Stimulated activated naive B cell treated with anti-CD40 and anti-IgM and Interleukin-4, amounts not matched to agents 10 μg/mL and 1 μg/mL and 100 μg/mL, for 72 hours (primary cell): ENCODE measurements at places on chromosomes 3 and 15.

GRCh38 chr15:72907733-72908132 lies 124.2 kb upstream of the ADPGK start:
- H3K4me3 ChIP-seq: no peak overlapping the region

- no peaks in the 10 kb centered on the region for H3K27me3 ChIP-seq
- no peak overlapping the region for H3K27ac ChIP-seq
- no peak overlapping the region for H3K4me3 ChIP-seq
- H3K36me3 ChIP-seq: no peaks in the 10 kb centered on the region
- no peaks in the 10 kb centered on the region for H3K4me1 ChIP-seq
- DNase-seq: no peak
These were observed 1106.8 kb downstream of the ROBO1 start for GRCh38 chr3:78660957-78661356.

GRCh38 chr15:31486506-31486905 lies 159.9 kb downstream of the KLF13 start:
- no peak overlapping the region for H3K4me3 ChIP-seq
- H3K27me3 ChIP-seq: peaks cover 24% of the 10 kb centered on the region
- H3K36me3 ChIP-seq: peaks cover 8% of the 10 kb centered on the region
- DNase-seq: no peak

GRCh38 chr15:80015156-80015555 lies 44.2 kb upstream of the BCL2A1 start:
- H3K36me3 ChIP-seq: no peaks in the 10 kb centered on the region
- H3K27ac ChIP-seq: peak overlapping the region; percentile 67
- no peak overlapping the region for H3K4me3 ChIP-seq
- peaks cover 33% of the 10 kb centered on the region for H3K4me1 ChIP-seq

GRCh38 chr3:69791106-69791505 lies 51.8 kb downstream of the MITF start:
- no peak overlapping the region for H3K27ac ChIP-seq
- H3K4me3 ChIP-seq: no peak overlapping the region
- H3K27me3 ChIP-seq: no peaks in the 10 kb centered on the region
- no peaks in the 10 kb centered on the region for H3K4me1 ChIP-seq
- no peak for DNase-seq

DNA sequence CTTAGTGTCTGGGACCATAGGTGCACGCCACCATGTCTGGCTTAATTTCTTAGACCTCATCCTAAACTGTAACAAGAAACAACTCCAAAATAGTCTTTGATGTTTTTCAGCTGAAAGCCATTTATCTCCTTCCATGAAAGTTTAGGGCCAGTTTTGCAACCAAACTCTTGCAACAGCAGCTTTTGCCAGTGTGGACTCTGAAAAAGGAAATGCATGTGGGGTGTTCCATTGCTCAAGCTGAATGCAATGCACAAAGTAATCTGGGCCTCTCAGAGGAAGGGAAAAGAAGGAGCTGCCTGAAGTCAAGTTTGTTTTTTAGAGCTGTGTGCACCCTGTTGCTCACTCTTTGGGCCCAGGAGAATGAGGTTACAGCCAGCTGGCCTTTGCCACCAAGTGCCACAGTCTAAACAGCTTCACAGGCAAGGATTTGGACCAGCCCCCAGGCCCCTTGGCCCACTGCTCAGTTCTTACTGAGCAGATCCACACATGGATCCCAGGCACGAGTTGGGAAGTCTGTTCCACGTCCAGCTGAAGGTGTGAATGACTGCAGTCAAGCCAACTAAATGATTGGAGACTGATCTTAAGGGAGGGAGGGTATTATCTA lies 212.3 kb upstream of the LRRFIP2 start:
- no peaks in the 10 kb centered on the region for H3K27me3 ChIP-seq
- H3K4me1 ChIP-seq: peaks cover 6% of the 10 kb centered on the region
- DNase-seq: no peak
- H3K27ac ChIP-seq: no peak overlapping the region

DNA sequence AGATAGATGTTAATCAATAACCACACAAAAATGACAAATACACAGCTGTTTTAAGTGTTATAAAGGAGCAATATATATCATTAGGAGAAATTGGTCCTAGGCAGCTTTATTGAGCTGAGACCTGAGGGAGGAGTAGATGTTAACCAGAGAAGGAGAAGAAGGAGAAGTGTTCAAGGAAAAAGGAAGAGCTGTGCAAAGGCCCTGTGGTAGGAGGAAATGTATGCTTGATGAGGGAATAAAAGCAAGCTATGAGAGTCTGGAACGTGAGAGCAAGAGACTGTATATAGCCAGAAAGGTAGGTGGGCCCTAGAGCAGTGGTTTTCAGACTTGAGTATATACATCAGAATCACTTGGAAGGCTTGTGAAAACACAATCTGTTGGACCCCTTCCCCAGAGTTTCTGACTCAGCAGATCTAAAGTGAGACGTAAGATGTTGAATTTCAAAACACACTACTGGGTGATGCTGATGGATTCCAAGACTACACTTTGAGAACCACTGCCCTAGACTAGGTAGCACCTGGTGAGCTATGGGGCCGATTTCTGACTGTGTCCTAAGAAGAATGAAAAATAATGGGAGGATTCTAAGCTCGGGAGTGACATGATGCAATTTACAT lies 342.3 kb upstream of the ADAMTS9 start:
- H3K27ac ChIP-seq: no peak overlapping the region
- H3K27me3 ChIP-seq: no peaks in the 10 kb centered on the region
- H3K4me3 ChIP-seq: no peak overlapping the region
- no peak for DNase-seq
- H3K4me1 ChIP-seq: no peaks in the 10 kb centered on the region

- DNase-seq: no peak
- no peak overlapping the region for H3K4me3 ChIP-seq
- no peaks in the 10 kb centered on the region for H3K27me3 ChIP-seq
- peaks cover 67% of the 10 kb centered on the region for H3K36me3 ChIP-seq
- H3K4me1 ChIP-seq: peaks cover 40% of the 10 kb centered on the region
These were observed 5.7 kb downstream of the EIF4G1 start for GRCh38 chr3:184320104-184320445.

DNA sequence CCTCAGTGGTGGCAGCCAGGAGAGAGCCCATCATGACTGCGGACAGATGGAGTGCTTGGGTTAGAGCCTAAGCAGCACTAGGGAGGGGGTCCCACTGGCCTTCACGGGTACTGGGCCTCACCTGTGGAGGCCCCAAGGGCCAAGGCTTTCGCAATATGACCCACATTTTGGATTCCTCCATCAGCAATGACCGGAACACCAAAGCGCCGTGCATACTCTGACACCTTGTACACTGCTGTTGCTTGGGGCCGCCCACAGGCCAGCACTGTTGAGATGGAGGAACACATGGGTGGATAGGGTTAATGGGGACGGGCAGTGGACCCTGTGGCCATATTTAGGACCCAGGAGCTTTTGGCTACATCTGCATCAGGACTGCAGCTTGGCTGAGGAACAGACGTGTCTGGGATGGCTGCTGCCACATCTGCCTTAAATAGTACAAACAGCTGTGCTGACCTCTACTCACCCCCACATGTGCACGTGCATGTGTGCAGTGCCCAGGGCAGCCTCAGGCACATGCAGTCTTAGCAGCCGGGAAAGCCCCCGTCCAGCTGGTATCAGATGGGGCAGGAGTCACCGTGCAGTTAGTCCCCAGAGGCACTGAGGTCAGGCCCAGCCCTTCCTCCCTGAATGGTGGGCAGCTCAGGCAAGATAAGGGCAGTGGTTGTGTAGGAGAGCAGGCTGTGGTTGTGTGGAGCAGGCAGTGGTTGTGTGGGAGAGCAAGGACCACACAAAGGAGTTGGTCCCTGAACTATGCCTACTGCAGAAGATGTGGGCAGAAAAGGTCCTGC lies 3.3 kb downstream of the NDUFAF3 start:
- H3K4me3 ChIP-seq: peak overlapping the region; percentile 91
- H3K4me1 ChIP-seq: peaks cover 90% of the 10 kb centered on the region
- H3K27ac ChIP-seq: peak overlapping the region; percentile 94
- DNase-seq: peak; percentile 78
- H3K36me3 ChIP-seq: peaks cover 73% of the 10 kb centered on the region

DNA sequence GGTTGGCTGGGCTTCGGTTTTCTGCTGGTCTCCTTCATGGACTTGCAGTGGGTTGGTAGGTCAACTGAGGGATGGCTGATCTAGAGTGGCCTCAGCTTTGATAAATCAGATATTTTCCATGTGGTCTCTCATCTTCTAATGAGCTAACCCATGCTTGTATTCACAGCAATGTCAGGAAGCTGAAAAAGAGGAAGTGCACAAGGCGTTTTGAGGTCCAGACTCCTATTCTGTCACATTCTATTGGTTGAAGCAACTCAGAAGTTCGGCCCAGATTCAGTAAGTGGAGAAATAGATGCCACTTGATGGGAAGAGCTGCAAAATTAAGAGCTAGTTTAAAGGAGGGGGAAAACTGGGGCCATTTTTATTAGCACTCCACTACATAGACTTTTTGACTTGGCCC lies 361.2 kb downstream of the DIPK2A start:
- H3K4me3 ChIP-seq: no peak overlapping the region
- no peak for DNase-seq
- H3K4me1 ChIP-seq: peaks cover 9% of the 10 kb centered on the region
- H3K36me3 ChIP-seq: no peaks in the 10 kb centered on the region
- no peak overlapping the region for H3K27ac ChIP-seq
- no peaks in the 10 kb centered on the region for H3K27me3 ChIP-seq

- peaks cover 43% of the 10 kb centered on the region for H3K36me3 ChIP-seq
- no peak for DNase-seq
- H3K27me3 ChIP-seq: no peaks in the 10 kb centered on the region
- H3K27ac ChIP-seq: peak overlapping the region; percentile 82
- no peak overlapping the region for H3K4me3 ChIP-seq
These were observed 9.2 kb downstream of the EIF3J start for GRCh38 chr15:44545913-44546802.

- no peaks in the 10 kb centered on the region for H3K27me3 ChIP-seq
- peak overlapping the region; percentile 81 for H3K27ac ChIP-seq
- H3K36me3 ChIP-seq: peaks cover 28% of the 10 kb centered on the region
- H3K4me1 ChIP-seq: peaks cover 38% of the 10 kb centered on the region
These were observed 1.5 kb downstream of the CEP63 start for GRCh38 chr3:134487406-134487805.

DNA sequence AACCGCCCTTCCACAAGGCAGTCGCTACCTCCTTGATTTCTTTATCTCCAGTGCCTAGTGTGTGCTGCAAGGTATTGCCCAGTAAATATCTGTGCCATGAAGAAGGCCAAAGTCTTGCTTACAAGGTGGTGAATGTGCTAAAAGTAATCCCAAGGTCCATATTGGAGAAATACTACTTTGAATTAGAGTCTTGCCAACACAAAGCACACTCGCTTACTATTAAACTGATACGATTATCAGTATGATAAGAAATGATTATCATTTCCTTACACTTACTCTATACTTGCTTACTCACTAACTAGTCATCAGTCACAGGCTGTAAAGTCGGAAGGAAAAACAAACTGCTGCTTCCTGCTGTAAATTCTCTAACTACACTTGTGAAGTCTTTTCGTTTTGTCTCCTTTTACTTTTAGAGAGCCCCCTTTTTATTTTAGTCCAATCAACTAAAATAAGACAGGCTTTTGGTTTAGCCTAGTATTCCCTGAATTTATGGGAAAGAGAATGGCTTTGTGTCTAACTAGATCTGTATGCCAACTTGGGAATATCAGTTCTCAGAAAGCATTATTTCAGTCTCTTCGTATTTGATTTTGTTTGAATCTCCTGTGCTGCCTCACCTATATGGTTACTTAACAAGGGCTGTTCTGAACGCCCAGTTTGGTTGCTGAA lies 107.1 kb upstream of the TSC22D2 start:
- DNase-seq: no peak
- H3K4me1 ChIP-seq: peaks cover 2% of the 10 kb centered on the region

DNA sequence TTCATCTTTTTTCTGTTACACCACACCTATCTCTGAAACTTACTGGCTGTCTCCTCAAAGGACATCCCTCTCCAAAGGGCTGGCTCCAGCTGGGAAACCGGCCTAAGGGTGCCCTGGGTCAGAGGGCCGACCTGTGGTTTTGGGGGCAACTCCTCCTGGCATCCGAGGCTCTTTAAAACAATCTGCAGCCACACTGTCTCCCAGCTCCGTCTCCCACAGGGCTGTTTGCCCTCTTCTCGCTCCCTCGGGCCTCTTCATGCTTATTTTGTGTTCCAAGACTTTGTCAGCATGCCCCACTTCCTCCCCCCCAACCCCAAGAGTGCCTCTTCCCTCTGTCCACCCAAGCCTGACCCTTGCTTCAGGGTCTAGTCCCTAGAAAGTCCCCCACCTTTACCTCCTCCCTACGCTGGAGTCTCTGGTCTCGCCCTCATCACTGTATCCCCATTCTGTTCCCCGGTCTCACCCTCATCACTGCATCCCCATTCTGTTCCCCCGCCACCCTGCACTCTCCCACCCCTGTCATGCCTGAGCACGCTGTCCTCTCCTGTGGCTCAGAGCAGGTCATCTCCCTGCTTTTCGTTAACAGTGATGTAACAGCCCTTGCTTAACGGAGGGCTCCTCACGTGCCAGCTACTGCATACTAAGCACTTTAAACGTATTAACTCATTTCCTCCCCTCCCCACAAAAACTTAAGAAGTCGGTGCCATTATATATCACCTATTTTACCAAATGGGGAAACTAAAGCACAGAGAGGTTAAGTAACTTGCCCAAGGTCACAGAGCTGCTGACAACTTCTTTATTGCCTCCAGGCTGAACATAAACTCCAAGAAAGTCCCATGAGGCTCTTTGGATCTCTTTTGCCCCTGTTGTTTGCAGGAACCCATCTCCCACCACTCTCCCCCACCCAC lies 1.1 kb upstream of the CSK start:
- H3K27ac ChIP-seq: peak overlapping the region; percentile 97
- H3K27me3 ChIP-seq: no peaks in the 10 kb centered on the region
- H3K4me3 ChIP-seq: peak overlapping the region; percentile 98
- DNase-seq: no peak
- H3K4me1 ChIP-seq: peaks cover 75% of the 10 kb centered on the region
- peaks cover 42% of the 10 kb centered on the region for H3K36me3 ChIP-seq

GRCh38 chr3:25971736-25972135 lies 181.8 kb downstream of the OXSM start:
- no peak for DNase-seq
- no peak overlapping the region for H3K4me3 ChIP-seq
- no peak overlapping the region for H3K27ac ChIP-seq
- no peaks in the 10 kb centered on the region for H3K4me1 ChIP-seq
- H3K36me3 ChIP-seq: no peaks in the 10 kb centered on the region
- H3K27me3 ChIP-seq: peaks cover 7% of the 10 kb centered on the region

DNA sequence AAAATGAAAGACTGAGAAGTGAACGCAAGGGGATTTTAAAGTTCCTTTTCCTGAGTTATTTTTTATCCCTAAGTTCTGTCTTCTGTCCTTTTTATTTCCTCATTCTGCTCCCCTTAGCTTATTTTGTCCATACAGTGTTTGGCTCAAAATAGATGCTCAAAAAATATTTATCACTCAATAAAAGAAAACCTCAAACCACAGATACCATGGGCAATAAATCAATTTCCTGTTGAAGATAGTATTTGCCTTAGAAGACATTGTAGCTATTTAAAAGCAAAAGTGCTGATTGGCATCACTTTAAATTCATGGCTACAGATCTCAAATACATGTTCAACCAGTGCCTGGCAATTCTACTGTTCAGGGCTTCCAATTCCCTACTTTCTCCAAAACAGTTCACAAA lies 316.5 kb upstream of the ADAMTS9 start:
- no peaks in the 10 kb centered on the region for H3K36me3 ChIP-seq
- no peak overlapping the region for H3K4me3 ChIP-seq
- no peak overlapping the region for H3K27ac ChIP-seq

GRCh38 chr3:106126067-106126845 lies 257.4 kb upstream of the CBLB start:
- H3K36me3 ChIP-seq: no peaks in the 10 kb centered on the region
- no peak for DNase-seq
